Chondrocyte (in vitro differentiated cells): ENCODE measurements at places on chromosomes 1 and 21. TPM values are rescaled to one million over a fixed set of nuclear protein-coding genes. Genes with fewer than 3 reads are reported as not detected.

Gene DISP1
- total RNA-seq: 4.7 to 5.9 TPM (median 5.6 TPM) in 3 replicates

DNA sequence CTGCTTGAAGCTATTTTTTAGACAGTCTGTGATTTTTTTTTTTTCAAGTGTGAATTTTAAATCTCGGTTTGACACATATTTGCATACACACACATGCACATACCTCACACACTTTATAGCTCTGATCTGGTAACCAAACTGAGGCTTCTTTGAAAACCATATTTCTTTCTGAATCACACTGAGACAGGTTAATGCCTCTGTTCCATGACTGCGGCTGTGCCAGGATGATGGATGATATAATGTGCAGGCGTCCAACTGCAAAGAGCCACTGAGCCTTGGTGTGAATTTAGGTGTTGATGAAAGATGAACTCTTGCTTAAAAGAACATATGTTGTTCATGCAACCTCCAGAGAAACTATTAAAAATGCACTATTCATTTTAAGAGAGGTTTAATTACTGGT is 504.0 kb upstream of the OLFM3 start:
- H3K36me3 ChIP-seq: peaks cover 2% of the 10 kb centered on the region
- H3K4me1 ChIP-seq: no peaks in the 10 kb centered on the region
- H3K4me3 ChIP-seq: no peak overlapping the region
- H3K27me3 ChIP-seq: peaks cover 2% of the 10 kb centered on the region

DNA sequence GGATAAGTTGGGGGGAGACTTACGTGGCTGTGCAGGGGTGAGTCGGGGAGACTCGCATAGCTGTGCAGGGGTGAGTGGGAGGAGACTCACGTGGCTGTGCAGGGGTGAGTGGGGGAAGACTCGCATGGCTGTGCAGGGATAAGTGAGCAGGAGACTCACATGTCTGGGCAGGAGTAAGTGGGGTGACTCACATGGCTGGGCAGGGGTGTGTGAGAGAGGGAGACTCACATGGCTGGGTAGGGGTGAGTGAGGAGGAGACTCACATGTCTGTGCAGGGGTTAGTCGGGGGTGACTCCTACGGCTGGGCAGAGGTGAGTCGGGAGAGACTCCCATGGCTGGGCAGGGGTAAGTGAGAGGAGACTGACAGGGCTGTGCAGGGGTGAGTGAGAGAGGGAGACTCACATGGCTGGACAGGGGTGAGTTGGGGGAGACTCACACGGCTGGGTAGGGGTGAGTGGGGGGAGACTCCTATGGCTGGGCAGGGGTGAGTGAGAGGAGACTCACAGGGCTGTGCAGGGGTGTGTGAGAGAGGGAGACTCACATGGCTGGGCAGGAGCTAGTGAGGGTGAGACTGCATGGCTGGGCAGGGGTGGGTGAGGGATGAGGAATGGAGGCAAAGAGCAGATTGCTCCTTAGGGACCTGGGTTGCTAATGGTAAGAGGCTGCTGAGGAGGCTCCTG is 56.0 kb upstream of the ABCG1 start:
- peaks cover 1% of the 10 kb centered on the region for H3K27me3 ChIP-seq
- no peaks in the 10 kb centered on the region for H3K36me3 ChIP-seq
- H3K4me1 ChIP-seq: peaks cover 5% of the 10 kb centered on the region
- no peak overlapping the region for H3K4me3 ChIP-seq
- H3K27ac ChIP-seq: no peak overlapping the region
- no peak for DNase-seq

- DNase-seq: no peak
- peaks cover 7% of the 10 kb centered on the region for H3K36me3 ChIP-seq
- H3K4me3 ChIP-seq: no peak overlapping the region
- H3K27ac ChIP-seq: no peak overlapping the region
- H3K4me1 ChIP-seq: peaks cover 12% of the 10 kb centered on the region
- no peaks in the 10 kb centered on the region for H3K27me3 ChIP-seq
Observed at GRCh38 chr21:43603233-43603626, 56.1 kb downstream of the HSF2BP start.

GRCh38 chr1:9593492-9594465 is 5.1 kb downstream of the TMEM201 start:
- peak; percentile 63 for DNase-seq
- H3K27me3 ChIP-seq: no peaks in the 10 kb centered on the region
- H3K36me3 ChIP-seq: peaks cover 1% of the 10 kb centered on the region
- H3K4me3 ChIP-seq: no peak overlapping the region

- no peak overlapping the region for H3K4me3 ChIP-seq
- DNase-seq: no peak
Observed at GRCh38 chr1:83095570-83095969, 903.4 kb downstream of the TTLL7 start.
